ENCODE measurements at places on chromosomes 6 and 20.

- DNase-seq: no peak
Observed at GRCh38 chr6:23559587-23560343, 566.2 kb upstream of the NRSN1 start.

- DNase-seq: no peak
Observed at GRCh38 chr20:6914986-6915385, 147.5 kb downstream of the BMP2 start.

- no peak for DNase-seq
Observed at GRCh38 chr6:167831281-167831828, 4.6 kb downstream of the AFDN start.

DNA sequence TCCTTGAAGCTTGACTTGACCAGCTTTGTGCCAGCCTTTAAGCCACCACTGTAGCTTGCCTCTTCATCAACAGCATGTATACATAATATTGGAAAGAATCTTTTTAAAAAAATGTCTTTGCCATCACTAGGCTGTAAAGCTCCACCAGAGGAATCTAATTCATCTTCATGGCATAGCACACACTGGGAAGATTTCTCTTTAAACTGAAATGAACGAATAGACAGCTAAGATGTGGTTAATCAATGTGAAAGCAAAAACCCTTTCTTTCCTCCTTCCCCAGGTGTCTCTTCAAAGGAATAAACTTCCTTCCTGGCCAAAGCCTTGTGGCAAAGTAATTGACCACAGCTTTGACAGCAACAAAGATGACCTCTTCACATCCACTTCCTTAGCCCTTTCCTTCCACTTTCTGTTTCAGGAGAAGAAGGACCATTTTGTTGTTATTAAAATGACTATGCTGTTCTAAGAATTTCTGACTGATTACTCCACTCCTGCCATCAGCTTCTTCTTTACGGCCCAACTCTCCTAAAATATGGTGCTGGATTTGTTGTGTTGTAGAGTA is 428.7 kb upstream of the SOX4 start:
- no peak for DNase-seq

DNA sequence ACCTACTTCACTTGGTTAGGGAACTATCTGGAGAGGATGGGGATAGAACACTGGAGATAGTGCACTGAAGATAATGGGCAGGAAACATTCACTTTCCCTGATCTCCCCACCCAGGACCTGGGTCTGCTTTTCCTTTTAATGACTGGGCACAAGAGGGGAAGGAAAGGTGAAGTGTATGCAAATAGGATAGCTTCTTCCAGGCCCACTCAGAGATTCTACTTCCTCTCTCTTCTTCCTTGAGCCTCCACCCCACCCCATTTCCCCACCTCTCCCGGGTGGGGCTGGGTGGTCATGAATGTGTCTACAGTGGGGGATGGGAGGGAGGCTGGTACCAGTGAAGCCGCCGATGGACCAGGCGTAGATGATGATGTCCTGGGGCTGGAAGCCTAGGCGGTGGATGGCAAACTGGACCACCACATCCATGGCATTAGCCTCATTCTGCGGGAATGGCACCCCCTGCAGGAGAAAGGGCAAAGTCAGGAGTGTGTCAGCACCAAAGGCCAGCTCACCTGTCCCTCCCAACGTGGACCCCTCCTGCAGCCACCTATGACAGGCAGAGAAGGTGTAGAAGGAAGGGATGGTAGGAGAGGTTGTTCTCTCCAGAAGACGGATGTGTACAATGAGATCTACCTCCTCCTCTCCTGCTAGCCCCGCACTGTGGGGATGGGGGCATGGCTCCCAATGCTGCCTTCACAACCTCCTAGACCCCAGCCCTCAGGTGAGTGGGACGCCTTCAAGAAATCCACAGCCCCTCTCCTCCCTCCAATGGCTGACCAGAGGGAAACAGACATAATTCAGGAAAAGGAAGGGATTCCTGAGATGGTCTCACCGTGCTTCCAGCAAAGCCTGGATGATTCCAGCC is 8.6 kb upstream of the LY6G5C start:
- DNase-seq: no peak

GRCh38 chr6:129617986-129618385 is 92.0 kb downstream of the ARHGAP18 start:
- DNase-seq: no peak

DNA sequence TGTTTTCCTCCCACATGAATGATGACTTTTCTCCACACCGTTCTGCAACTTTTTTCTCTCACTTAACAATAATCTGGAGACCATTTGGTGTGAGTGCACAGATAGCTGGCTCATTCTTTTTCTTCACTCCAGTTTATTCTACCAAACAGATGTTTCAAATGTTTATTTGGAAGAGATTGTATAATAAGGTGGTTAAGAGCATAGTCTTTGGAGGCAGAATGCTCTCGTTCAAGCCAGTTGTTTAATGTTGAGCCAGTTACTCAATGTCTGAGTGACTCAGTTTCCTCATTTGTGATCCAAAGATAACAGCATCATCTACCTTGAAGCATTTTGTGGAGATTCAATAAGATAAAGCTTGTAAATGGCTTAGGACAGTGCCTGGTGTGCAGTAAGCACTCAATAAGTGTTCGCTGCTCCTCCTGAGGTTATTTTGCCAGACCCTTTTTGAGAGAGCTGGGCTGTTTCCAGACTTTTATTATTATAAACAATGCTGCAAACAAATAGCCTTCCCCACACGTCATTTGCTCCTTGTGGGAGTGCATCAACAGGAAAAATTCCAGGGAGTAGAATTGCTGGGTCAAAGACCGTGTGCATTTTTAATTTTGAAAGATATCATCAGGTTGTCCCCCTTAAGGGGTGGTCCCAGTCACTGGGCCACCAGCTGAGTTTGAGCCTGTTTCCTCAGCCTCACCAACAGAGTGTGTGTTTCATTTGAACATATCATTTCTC is 70.6 kb downstream of the VEGFA start:
- DNase-seq: no peak

DNA sequence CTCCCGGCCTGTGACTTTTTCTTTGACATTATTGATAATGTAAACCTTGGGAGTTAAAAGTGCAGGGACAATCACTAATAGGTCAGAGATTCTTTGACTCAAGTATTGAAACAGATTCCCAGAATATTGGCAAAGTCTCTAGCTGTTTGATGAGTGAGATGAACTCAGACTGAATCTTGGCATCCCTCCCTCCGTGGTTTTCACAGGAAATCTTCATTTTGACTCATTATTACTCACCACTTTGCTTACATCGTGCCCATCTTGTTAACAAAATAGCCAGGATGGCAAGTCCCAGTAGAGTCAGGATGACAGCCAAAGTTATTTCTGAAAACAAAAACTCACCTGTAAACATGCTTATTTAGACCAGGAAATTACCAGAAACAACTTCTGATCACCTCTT is 2.0 kb downstream of the TSBP1 start:
- DNase-seq: no peak

GRCh38 chr6:106275692-106276091 is 49.9 kb downstream of the ATG5 start:
- no peak for DNase-seq
